Cardiac septum (tissue), 1 donor: ENCODE measurements at places on chromosomes 2 and 18.
A peak's percentile ranks its signal among the peaks of the same experiment; 100 is the strongest.

DNA sequence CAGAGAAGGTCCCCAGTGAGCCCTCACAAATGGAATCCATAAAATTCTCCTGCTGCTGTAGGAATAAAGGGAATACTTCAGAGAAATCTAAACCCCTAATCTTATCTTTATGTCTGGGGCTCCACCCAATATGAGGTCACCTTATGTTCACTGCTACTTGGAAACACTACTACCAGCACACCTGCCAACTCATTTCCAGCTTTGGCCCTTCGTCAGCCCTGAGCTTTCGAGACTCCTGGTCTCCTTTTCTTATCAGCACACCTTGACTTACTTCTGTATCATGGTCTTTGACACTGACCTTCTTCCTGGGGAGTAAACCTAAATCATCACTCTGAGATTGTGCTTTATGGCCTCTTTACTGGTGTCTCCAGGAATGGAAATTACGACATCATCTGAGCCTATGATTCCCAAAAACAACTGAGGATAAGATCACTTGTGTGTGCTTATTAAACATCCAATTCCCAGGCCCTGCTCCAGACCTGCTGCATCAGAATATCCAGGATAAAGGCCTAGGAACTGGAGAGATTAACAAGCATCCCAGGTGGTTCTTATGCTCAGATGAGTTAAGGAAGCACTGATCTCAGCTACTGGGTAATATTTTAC is 22.2 kb upstream of the ASNSD1 start:
- no peak for DNase-seq

- DNase-seq: peak; percentile 58
These were observed 156.1 kb downstream of the LDLRAD4 start for GRCh38 chr18:13374468-13375301.

DNA sequence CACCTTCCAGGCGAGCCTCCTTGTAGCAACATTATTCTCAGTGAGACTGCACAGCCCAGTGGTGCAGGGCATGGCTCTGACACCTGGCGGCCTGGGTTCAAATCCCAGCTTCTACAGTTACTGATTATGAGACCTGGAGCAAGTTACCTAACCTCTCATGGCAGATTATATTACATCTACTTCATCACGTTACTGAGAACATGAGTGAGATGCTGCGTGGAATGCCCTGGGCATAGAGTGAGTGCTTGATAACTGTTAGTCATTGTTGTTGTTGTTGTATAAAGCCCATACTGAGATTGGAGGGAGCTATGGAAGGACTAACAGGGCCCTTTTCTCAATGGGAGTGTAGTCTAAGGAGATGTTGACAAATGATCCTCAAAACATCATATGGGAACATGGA is 18.7 kb downstream of the PLCD4 start:
- no peak for DNase-seq

DNA sequence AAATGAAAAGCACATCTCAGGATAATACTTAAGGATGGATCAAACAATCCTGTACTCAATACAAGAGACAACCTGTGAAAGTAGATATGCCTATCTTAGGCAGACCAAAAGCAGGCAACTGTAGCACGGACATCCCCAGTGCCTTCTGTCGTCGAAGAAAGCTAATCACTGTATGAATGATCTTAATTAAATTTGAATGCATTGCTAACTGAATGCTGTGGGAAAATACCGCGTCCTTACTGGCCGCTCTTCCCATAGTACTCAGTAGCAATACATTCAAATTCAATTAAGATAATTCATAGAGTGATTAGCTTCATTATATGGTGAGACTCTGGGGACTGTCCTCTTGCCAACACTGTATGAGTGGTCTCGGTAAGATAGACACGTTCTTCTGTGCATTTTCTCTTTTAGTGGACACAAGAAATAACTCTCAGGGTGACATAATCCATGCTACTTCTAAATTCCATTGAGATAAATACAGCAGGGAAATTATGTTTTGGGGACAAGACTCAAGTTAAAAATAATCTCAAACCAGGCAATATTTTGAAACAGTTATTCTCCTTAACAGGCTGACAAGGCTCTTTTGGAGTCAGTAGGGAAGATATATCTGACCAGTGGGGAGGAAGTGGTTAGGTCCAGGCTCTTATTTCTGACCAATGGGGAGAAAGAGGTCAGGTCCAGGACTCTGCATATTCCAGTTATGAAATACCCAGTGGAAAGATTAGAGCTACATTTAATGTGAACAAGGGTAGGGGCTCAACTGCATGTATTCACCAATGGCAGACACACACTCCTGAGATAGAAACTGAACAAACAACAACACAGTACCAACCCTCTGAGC is 97.3 kb downstream of the DOCK10 start:
- no peak for DNase-seq

- DNase-seq: no peak
These were observed 315.1 kb upstream of the KLHL29 start for GRCh38 chr2:23069923-23070322.
